ENCODE measurements at places on chromosomes 2 and 18.

- no peak for DNase-seq
Measured at GRCh38 chr2:173229086-173229485, 125.6 kb upstream of the CDCA7 start.

DNA sequence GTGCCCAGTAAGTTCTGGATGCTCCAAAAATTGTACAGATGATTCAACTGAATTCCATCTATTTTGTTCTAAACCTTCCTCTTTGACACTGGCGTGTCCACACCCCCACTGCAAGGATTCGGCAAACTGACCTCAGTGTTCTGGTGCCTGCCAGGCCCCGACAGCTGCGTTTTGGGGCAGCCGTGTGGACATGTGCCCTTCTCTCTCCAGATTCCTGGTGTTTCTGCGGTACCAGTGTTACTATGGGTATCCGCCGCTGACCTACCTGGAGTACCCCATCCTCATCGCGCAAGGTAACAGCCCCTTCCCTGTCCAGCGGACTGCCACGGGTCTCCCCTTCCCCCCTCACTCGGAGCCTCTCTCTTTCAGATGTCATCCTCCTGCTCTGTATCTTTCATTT, 5.0 kb downstream of the SLC66A3 start:
- DNase-seq, result no peak

DNA sequence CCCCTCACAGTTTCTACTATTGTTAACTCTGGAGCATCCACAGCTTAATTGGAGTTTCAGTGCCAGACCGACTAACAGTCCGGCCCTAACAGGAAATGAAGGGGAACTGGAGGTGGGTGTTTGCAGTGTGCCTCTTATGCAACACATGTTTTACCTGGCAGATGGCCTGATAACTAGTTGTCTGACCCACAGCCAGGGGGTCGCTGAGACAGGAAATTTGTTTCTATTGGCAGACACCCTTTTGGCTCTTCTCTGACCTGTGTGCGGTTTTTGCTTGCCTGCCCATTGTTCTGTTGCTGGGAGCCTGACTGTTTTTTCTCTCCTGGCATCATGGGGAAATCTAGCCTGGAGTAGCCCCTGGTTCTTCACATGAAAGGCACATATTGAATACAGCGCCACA, 1329.8 kb downstream of the DSC3 start:
- no peak for DNase-seq

DNA sequence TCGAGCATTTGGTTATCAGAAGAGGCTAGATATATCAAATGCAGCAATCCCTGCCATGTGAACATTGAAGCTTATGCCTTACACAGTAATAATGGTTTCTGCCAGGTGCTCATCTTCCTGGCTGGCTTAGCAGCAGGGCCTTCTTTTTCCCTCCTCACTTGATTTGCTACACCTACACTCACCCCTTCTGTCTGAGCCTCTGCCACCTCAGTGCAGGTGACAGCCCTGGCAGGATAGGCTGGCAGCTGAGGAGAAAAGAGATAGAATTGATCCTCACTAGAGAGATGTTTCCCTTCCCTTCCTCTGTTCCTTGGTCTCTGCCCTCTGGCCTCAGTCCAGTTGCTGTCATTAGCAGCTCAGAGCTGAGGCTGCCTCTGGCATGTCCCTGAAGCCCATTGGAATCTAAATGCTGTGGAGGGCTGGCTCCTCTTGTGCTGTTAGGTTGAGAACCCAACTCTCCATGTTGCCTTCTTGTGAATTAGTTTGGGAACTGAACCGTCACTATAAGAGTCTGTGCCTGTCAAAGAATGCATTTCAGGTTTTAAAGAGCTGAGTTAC, 18.2 kb downstream of the MPHOSPH10 start:
- no peak for DNase-seq

DNA sequence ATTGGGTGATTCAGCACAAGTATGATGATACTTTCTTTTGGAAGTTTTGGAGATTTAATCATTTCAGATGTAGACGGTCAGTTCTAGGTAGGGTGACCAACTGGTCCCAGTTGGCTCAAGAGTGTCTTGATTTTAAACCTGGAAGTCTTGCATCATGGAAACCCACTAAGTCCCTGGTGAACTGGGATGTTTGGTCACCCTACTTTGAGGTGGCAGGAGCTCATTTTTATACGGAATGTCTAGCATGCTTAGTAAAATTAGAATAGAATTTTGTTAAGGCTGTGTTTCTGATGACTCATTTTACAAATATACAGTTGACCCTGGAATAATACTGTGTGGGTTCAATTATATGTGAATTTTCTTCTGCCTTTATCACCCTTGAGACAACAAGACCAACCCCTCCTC, 61.5 kb upstream of the DOCK10 start:
- DNase-seq, result no peak

- no peak for DNase-seq
Measured at GRCh38 chr2:44743473-44743872, 198.0 kb upstream of the SIX3 start.

Measured in GM13976 (cell line).